ENCODE measurements at places on chromosomes 3 and 15.

DNA sequence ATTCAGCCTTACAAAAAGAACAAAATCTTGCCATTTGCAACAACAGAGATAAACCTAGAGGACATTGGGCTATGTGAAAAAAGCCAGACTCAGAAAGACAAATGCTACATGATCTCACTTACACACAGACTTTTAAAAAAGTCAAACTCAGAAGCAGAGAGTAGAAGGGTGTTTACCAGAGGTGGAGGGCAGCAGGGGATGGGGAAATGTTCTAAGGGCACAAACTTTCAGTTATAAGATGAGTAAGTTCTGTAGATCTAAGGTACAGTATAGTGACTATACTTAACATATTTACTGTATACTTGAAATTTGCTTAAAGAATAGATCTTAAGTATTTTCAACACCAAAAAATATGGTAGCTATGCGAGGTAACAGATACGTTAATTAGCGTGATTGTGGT, 3.0 kb downstream of the MYEF2 start:
- no peak for DNase-seq

DNA sequence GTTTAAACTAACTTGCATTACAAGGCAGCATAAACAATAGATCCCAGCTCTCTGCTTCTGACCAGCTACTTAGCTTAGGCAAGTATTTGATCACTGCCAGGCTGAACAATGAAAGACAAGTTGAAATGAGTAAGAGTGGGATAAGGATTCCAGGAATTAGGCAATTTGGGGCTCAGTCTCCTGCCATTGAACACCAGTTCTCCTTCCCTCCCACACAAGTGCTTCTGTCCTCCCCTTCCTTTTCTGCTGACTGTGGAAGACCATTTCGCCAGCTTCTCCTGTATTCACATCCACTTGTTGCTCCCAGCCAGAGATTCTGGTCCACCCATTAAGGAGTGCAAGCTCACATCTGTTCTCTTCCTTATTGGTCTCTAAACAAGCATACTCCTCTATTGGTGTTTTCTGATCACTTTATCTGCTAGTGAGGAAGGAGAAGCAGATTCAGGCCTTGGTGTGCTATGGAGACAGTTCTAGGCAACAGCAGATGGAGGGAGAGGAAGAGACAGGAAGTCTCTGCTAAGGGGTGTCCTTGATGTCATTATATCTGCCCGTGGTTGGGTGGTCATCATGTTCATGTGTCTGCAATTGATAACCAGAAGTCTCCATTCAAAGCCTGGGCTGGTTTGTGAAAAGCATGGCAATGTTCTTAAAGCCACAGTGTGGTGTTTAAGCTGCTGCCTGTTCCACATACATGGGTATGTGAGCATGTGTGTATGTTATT, 121.5 kb downstream of the PLCL2 start:
- DNase-seq, result no peak

DNA sequence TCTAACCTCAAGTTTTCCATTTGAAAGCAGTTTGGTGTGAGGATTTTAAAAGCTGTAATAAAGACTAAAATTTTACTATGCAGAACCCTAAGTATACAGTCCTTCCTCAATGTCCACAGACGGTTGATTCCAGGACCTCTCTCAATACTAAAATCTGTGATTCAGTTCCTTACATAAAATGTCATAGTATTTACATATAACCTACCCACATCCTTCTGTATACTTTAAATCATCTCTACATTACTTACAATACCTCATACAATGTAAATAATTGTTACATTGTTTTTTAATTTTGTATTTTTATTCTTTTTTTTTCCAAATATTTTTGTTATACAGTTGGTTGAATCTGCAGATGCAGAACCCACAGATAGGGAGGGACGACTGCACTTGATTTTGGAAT, 2.8 kb upstream of the TOPAZ1 start:
- no peak for DNase-seq

DNA sequence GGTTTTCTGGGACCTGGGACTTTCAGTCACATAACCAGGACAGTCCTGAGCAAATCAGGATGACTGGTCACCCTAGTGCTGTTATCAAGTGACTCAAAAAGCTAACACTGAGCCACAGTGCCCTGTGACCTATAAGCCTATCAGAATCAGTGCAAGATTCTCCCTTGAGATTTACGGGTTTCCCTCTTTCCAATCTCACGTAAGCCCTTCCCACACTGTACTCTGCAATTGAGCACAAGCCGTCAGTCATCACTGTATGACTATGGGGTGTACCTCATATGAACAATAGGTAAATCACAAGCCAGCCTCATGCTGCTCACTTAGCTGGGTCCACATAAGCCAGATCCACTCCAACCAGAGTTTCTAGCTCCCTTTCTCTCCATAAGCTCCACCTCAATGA, 21.0 kb upstream of the CLDN18 start:
- no peak for DNase-seq

GRCh38 chr15:58830556-58830955, 59.5 kb downstream of the MINDY2 start:
- no peak for DNase-seq

DNA sequence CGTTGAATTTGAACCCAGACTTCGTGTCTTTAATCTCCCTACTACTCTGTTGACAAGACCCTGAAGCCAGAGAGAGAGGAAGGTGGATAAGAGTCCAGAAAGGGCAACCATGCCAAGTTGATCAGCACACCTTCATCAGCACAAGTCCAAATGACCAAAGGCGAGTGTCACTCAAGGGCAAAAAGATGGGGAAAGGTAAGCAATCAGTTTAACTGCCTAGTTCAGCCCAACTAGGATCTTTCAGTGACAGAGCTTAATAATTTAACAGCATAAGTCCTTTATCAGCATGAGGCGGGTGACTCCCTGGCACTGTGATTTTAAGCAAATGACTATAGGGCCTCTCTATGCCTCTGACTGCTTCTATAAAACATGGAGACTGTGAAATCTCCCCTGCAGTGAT, 6.2 kb downstream of the SUCLG2 start:
- DNase-seq, result no peak

DNA sequence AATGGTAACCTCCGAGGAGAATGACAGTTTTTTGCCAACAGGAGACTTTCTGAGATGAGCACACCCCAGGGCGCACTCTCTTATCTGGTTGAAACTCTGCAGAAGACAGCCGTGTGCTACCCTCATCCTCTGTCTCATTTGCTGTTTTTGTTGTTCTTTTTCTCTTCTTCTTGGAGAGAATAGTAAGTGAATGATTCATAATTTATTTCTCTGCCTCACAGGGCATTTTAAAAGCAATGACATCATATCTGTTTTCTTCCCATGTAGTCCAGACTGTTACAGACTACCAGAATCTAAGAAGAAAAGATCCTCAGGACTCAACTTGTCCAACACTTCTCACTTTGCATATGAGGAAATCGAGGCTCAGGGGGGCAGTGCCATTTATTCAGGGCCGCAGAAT, 771.1 kb upstream of the GRM7 start:
- no peak for DNase-seq

DNA sequence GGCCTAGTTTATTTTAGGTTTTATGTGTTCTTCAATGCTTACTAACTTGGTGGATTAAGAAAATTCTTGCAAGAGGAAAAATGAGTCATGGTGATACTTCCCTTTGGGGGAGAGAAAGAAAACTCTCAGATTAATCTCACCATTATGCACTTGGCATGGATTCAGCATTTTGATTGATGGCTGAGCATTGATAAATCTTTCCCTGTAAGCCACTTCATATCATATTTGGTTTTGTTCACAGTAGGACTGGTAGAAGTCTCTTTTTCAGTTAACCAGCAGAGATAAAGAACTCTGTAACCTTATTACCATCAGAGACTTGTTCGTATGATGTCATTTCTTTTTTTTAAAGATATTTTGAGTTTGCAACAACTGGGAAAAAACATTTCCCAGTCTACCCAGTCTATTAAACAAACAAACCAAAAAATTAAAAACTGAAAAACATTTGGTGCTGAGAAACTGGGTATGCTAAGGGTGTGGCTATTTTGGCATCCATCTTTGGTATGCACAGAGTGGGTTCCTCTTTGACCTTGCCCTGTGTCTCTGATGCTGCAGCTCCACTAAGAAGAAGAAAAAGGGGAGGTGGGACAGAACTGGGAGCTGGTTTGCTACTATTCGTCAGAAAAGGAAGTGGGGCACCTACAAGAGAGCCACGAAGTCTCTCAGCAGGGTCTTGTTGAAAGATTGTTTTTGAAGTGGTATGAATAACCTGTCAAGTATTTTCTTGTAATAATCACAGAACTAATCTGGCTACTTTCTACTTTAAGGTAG, 17.2 kb downstream of the TMOD3 start:
- no peak for DNase-seq

DNA sequence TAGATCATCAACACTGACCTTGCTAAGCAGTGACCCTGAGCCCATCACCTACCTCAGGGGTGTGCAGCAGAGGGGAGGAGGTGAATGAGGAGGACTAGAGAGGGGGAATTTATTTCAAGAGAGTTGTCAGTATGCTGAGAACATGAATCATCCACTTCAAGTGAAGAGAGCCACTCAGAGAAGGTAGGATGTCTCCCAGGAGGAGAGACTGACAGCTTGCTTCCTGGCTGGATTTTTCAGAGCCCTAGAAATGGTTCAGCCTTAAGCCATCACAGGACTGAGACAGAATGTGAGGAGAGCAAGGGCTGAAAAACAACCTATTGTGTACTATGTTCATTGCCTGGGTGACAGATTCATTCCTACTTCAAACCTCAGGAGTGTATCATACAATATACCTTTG, 34.8 kb downstream of the CCNL1 start:
- DNase-seq, result no peak

DNA sequence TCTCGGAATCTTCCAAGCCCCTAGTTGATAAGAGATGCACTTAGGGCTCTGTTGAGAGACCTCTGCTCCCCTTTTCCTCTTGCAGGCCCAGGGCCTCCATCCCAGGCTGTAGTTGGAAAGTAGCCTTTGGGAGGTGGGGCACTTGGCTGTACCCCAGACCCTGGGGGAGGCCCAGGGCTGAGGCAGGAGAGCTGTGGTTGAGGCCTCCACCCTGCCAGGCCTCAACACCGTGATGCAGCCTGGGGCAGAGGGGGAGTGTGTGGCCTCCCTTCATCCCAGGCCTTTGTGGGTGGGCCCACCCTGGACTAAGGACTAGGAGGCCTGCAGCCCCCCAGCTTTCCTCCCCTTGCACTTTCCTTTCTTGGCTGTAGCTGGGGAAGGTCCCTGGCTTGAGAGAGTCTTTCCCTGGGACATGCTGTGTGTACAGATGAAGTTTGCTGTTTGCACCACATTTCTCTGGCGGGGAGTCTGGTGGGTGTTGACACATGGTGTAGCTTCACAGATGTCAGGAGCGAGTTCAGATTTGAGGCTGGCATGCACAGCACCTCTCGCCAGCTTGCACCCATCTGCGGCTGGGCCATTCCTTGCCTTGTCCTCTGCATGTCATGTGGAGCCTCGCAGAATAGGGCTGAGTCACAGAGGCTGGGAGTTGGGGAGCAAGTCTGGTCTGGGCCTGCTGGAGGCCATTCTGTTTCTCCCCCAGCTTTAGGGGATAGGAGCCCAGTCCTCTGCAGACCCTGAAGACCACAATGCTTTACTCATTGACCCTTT, 13.7 kb downstream of the PLEKHO2 start:
- no peak for DNase-seq

DNA sequence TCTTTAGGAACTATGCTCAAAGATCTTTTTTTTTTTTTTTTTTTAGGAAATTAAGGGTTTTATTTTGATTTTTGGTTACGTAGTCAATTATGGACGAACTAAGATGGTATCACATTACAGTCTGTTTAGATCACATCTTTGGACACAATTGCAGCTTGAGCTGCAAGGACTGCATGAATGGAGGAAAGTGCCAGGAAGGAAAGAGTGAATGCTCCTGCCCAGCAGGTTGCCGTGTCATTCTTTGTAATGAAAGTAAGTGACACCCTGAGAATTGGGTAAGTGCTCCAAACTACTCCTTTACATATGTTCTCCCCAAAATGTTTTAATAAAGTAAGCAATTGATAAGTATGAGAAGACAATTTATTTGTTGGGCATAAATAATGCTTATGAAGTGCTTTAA, 716.5 kb upstream of the GOLIM4 start:
- no peak for DNase-seq

DNA sequence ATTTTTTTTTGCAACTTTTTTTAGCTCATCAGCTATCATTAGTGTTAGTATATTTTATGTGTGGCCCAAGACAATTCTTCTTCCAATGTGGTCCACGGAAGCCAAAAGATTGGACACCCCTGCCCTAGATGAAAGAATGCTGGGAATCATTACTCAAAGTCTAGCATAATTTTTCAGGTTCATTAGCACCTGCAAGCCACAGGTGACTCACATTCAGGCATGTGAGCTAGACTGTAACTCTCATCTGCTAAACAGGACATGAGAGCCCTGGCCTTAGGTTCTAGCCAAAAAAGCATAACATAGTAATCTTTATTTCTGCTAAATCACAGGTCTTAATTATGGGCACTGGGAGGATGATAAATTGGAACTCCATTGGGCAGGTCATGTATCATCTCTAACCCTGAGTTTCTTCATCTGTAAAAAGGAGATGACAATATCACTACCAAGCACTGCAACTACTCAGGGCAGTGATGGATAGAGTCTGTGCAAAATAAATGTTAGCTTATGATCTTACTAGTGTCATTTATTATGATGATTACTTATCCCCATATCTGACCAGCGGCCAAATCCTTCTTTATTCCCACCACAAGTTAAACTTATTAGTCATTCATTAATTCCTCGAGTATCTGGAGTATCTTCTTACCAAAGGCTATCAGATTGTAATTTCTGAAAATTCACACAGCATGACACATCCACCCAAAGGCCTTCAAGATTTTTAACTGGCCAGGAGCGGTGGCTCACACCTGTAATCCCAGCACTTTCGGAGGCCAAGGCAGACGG, 125.0 kb downstream of the PLD1 start:
- DNase-seq, result no peak

- DNase-seq, result no peak
Observed at GRCh38 chr3:178947738-178948137, 123.9 kb downstream of the ZMAT3 start.

DNA sequence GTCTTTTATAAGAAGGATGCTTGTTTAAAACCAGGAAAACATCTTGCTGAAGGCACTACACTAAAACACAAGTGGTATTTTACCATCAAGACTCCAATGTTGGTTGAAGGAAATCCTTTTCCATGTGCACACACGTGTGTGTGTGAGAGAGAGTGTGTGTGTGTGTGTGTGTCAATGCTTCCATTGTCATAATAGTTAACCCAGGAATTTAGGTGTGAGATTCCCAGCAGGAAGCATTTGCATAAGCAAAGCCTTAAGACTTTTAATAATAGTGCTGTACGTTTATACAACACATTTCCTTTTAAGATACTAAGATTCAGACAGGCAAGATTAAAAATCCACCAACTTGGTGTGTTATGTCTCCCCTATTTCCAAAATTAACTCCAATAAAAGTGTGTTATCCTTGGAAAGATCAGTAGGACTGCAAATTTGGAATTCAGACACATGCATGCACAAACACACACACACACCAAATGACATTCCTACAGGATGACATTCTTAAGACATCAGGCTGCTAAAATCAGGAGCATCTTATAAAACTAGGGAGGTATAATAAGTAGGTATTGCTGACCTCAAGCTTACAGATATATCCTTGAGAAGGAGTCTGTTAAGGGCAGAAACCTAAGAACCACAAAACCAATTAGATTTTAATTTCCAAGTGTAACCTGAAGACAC, 18.3 kb downstream of the LMCD1 start:
- no peak for DNase-seq

GRCh38 chr15:72068856-72069255, 49.1 kb downstream of the MYO9A start:
- DNase-seq, result no peak

Data from GM18507 (cell line).